Activated CD8-positive, alpha-beta T cell treated with anti-CD3 and anti-CD28 coated beads for 36 hours (primary cell): ENCODE measurements at places on chromosomes 4 and X. TPM values are rescaled to one million over a fixed set of nuclear protein-coding genes. Genes with fewer than 3 reads are reported as not detected.

Gene FRAS1
- total RNA-seq, result 0.22 TPM

- H3K36me3 ChIP-seq, result no peaks in the 10 kb centered on the region
- peaks cover 7% of the 10 kb centered on the region for H3K4me1 ChIP-seq
- no peak for DNase-seq
- no peak overlapping the region for H3K27ac ChIP-seq
- no peaks in the 10 kb centered on the region for H3K27me3 ChIP-seq
Observed at GRCh38 chr4:42716996-42717395, 60.1 kb upstream of the ATP8A1 start.

GRCh38 chr4:160772668-160773067, 1391.1 kb downstream of the FSTL5 start:
- DNase-seq, result no peak
- no peak overlapping the region for H3K4me3 ChIP-seq
- H3K27me3 ChIP-seq, result no peaks in the 10 kb centered on the region
- H3K27ac ChIP-seq, result no peak overlapping the region

- H3K4me1 ChIP-seq, result peaks cover 10% of the 10 kb centered on the region
- H3K27ac ChIP-seq, result no peak overlapping the region
- DNase-seq, result no peak
- no peaks in the 10 kb centered on the region for H3K36me3 ChIP-seq
Observed at GRCh38 chrX:25072247-25072646, 56.5 kb upstream of the ARX start.
